ENCODE measurements at places on chromosomes 5 and 9.

DNA sequence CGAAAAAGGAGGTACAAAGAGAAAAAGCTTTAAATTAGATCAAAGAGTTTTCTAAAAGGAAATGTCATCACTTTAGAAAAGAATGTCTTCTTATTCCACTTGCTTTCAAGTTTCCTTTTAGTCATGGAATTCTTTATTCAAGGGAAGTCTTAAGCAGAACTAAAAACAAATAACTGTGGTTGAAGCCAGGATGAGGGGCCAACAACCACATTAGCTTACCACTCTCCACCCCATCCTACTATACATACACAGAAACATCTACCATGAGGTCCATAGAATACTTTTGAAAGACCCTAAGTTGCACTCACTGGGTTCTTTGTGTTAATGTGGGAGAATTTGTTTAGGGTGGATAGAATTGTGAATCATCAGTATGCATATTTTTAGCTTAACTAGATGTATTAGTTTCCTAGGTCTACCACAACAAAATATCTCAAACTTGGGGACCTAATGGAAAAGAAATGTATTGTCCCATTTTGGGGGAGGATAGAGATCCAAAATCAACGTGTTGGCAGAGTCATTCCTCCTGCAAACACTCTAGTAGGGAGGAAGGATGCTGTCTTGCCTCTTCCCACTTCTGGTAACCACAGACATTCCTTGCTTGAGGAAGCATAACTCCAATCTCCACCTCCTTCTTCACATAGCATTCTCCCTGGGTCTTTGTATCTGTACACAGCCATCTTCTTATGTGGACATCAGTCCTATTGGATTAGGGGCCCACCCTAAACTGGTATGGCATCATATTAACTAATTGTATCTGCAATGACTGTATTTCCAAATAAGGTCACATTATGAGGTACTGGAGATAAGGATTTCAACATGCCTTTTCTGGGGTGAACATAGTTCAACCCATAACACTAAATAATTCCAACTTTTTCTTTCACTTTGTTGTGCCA, 239.4 kb downstream of the LURAP1L start:
- no peak for DNase-seq

- no peak for DNase-seq
These were observed 8.9 kb upstream of the ZNF483 start for GRCh38 chr9:111516061-111516465.

DNA sequence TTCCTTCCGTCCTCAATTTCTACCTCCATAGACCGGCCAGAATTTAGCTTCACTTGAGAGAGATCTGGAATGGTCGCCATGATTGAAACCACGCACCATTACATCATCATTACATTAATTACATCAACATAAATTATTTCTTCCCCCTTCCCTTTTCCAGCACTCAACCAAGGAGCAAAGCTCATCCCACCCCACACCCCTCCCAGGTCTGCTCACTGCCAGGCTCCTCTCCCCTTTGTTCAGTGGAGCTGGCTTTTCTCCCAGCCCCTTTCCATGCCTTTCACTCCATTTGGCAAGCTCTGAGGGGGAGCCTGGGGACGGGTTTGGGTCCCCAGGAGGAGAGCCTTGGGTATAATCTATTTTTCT, 8.4 kb downstream of the RACK1 start:
- no peak for DNase-seq

- no peak for DNase-seq
These were observed 96.5 kb upstream of the PHYKPL start for GRCh38 chr5:178328826-178329730.

GRCh38 chr5:132525299-132525724, 18.0 kb downstream of the IL5 start:
- no peak for DNase-seq

GRCh38 chr5:160455600-160455999, 33.9 kb downstream of the PTTG1 start:
- no peak for DNase-seq

- DNase-seq: peak; percentile 21
These were observed 709 bp downstream of the UAP1L1 start for GRCh38 chr9:137077758-137078693.

GRCh38 chr9:26892251-26893029, at the start of gene CAAP1:
CAAP1 (minus strand) TSS chr9:26892802; CDS start chr9:26892715, 87 bp downstream.
- peak; percentile 91 for DNase-seq

DNA sequence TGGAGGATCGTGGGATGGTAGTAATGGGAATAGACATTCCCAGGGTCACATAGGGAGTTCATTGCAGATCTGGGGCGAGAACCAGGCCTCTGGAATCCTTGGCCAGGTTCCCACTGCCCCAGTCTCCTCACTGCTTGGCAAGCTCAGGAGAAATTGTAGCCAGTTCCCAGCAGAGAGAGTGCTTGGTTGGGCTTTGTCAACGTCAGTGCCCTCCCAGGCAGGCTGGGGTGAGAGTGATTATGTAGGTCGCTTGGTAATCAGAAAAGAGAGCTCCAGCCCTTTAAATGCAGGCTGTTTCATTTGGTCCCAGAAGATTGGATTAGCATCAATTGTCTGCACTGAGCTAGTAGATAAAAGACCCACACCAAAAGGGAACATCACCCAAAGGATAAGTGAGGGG, 51.8 kb upstream of the GALNT10 start:
- DNase-seq: no peak

DNA sequence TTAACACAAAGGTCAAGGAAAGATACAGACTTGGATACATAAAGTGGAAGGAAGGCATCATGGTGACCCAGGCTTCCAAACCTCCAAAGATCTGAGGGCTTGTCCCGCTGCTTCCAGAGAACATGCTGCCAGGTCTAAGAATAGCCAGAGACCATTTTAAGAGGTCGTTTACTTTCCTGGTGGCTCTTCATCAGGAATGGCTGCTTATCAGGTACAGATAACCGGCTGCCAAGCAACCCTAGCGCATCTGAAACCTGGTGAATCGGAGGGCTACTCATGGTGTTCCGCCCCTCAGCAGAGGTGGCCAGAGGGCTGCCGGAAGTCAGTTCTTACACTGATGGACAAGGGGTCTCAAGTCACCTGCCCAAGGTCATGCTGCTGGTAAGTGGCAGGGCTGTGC, 251.3 kb upstream of the DAP start:
- no peak for DNase-seq

DNA sequence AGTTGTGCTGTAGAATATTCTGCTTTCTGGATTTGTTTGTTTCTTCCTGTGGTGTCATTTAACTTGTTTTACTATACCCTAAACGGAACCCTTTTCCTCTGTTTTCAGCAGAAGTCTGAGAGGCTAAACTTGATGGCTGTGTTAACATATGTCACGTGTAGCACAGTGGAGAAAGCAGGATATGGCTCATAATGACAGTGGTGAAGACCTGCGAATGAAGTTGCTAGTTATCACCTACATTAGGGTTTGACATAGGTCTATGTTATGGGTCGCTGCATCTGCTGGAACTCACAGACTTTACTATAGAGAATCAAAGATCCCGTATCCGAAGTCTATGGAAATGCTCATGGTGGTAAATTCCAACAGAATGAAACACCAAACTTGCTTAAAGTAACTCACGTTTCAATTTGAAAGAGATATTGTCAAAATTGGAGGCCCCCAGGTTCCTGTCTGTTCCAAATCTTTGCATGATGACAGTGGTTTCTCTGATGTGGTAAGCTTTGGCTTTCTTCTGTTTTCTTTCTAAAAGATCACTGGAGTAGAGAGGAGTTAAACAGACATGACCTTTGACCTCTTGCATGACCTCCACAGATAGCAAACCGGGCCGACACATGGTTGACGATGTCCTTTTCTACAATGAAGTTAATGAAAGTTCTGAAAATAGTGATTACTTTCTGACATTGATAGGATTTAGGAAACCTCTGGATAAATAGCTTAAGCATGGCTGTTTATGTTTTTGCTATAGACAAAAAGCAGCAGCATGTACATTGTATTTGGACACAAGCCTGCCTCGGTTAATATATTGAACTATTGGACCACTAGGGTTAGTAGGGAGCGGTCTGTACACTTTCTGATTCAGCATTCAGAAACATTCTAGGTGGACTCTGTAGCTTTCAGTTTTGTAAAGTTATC, 3.1 kb upstream of the CATSPER3 start:
- no peak for DNase-seq

- DNase-seq: no peak
These were observed 22.8 kb upstream of the RGMB start for GRCh38 chr5:98750693-98751092.

- no peak for DNase-seq
These were observed 179.0 kb downstream of the ROR2 start for GRCh38 chr9:91771027-91771426.

- DNase-seq: peak; percentile 51
These were observed at the start of gene ZFP37 for GRCh38 chr9:113056191-113057106. ZFP37 (minus strand) TSS chr9:113056724; CDS start chr9:113056688, 36 bp downstream.

DNA sequence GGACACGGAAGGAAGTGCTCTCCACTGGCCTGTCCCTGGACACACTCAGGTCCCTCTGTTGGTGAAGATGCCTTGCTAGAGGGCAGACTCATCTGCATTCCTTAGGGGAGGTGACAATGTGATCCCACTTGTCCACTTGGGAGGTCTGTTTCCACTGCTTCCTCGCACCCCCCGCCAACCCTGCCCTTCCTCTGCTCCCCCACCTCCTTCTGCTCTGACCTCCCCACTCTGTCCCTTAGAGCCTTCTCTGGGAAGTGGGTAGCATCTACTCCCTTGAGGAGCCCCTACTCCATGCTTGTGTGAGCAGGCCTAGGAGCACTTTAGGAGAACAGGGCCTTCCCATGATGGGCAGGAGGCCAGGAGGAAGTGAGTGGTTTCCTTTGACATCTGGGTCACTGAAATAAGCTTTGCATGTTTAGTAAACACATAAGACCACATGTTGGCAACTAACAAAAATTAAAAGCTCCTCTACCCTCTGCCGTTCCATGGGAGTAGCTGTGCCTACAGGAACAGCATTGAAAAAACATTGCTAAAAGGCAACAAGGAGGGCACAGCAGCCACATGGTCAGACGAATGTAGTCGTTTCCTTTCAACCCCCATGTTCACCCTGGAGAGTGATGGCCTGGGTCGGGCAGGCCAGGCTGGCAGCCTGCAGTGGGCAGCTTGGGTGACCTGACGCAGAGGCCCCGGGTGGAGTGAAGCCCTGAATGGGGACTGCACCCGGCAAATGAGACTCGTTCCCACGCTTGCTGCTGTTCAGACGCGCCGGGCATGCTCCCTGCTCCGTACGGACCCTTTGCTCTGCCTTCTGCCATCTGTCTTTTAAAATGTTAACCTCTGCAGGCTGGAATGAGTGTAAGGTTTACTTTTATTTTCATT, 634.0 kb downstream of the IRX1 start:
- DNase-seq: no peak

GRCh38 chr5:58983526-58984452, 400.9 kb downstream of the RAB3C start:
- DNase-seq: no peak

Data from stimulated activated CD8-positive, alpha-beta memory T cell treated with anti-CD3 and anti-CD28 coated beads, Interleukin-15, amount 100 ng/mL, for 4 hours (primary cell).